ENCODE measurements at places on chromosomes 6 and 20.

GRCh38 chr6:3859878-3860552 lies 10.8 kb downstream of the FAM50B start:
- no peak overlapping the region for H3K27ac ChIP-seq
- no peak overlapping the region for H3K4me3 ChIP-seq
- H3K27me3 ChIP-seq = no peaks in the 10 kb centered on the region
- no peaks in the 10 kb centered on the region for H3K36me3 ChIP-seq
- DNase-seq = no peak

- H3K4me3 ChIP-seq = no peak overlapping the region
- DNase-seq = peak; percentile 67
- peaks cover 39% of the 10 kb centered on the region for H3K4me1 ChIP-seq
These were observed 28.0 kb upstream of the ZNF217 start for GRCh38 chr20:53621482-53622246.

DNA sequence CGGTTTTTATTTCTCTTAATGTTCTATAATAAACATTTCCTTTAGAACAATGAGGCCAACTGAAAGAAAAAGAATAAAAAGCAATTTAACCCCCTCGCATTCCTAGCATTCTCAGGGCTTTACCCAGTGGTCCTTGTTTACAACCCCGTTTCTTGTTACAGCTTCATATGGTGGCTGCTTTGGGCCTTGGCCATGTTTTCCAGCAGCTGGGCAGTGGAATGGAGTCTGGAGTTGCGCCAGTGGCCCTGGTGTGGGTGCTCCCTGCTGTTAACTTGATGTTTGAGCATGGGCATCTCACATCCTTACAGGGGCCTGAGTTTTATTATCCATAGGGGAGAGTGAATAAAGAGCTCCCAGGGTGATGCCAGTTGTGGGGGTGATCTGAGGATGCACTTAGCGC lies 18.8 kb downstream of the EFCAB8 start:
- H3K4me1 ChIP-seq = no peaks in the 10 kb centered on the region
- H3K27ac ChIP-seq = no peak overlapping the region
- no peak overlapping the region for H3K4me3 ChIP-seq
- DNase-seq = no peak

DNA sequence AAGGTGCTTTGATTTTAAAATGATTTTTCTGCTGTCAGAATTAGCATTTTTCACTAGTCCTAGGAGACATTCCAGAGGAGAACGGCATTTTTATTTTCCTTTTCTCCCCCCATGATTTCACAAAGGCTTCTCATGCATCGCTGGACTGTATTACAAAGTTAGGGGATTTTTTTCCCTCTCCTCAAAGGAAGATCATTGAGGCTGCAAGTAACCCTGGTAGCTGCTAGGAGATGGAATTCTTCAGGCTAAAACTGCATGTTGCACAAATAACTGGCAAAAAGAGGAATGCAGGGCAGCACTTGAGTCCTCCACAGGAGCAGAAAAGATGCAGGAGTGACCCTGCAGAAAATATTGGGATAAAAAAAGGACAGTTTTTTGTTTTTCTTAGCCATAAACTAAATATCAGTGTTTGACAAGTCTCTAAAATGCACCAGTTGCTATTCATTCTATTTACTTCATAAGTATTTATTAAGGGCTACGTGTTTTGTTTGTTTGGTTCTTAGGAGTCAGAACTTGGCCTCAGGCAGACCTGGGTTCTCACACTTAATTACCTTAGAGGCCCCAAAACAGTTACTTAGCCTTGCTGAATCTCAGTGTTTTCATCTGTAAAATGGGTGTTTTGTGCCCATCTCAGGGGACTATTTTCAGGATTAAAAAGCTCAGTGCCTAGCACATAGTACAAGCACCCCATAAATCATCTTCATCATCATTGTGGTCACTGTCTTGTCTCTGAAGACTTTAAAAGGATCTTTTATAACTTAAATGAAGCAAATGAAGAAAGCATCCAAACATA lies 144.5 kb upstream of the ID4 start:
- peaks cover 4% of the 10 kb centered on the region for H3K4me1 ChIP-seq
- H3K36me3 ChIP-seq = no peaks in the 10 kb centered on the region
- H3K27me3 ChIP-seq = no peaks in the 10 kb centered on the region
- H3K4me3 ChIP-seq = no peak overlapping the region

GRCh38 chr6:75689576-75689975 lies 59.5 kb upstream of the MYO6 start:
- no peak overlapping the region for H3K27ac ChIP-seq
- H3K4me3 ChIP-seq = no peak overlapping the region

GRCh38 chr6:96110878-96111277 lies 95.1 kb downstream of the FUT9 start:
- no peak overlapping the region for H3K27ac ChIP-seq
- no peak for DNase-seq
- H3K4me1 ChIP-seq = no peaks in the 10 kb centered on the region
- no peak overlapping the region for H3K4me3 ChIP-seq
- no peaks in the 10 kb centered on the region for H3K36me3 ChIP-seq
- no peaks in the 10 kb centered on the region for H3K27me3 ChIP-seq

GRCh38 chr6:133240511-133241085 lies 559 bp upstream of the EYA4 start:
- H3K27me3 ChIP-seq = no peaks in the 10 kb centered on the region
- no peaks in the 10 kb centered on the region for H3K36me3 ChIP-seq

DNA sequence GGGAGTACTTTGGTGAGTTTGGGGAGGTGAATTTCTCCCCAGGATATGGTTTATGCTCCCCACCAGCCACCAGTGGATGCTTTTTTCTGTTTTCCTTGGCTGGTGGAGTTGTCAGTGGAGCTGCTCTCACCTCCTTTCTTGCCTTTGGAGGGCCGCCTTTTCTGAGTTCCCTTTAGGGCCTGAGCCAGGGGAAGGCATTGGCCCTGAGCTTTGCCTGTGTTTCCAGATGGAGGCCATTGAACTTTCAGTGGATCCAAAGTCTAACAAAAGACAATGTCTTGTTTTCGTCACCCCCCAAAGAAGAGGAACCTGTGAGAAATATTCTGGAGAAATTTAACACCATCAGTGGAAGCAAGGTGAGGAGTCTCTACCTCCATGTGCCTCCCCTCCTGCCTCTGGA lies 4.4 kb upstream of the TMEM14A start:
- peaks cover 33% of the 10 kb centered on the region for H3K4me1 ChIP-seq
- H3K27ac ChIP-seq = no peak overlapping the region
- no peak overlapping the region for H3K4me3 ChIP-seq
- no peaks in the 10 kb centered on the region for H3K27me3 ChIP-seq

GRCh38 chr20:905396-905961 lies 10.7 kb downstream of the ANGPT4 start:
- H3K36me3 ChIP-seq = no peaks in the 10 kb centered on the region
- no peak overlapping the region for H3K27ac ChIP-seq
- H3K4me3 ChIP-seq = no peak overlapping the region
- no peaks in the 10 kb centered on the region for H3K4me1 ChIP-seq
- no peaks in the 10 kb centered on the region for H3K27me3 ChIP-seq
- no peak for DNase-seq

DNA sequence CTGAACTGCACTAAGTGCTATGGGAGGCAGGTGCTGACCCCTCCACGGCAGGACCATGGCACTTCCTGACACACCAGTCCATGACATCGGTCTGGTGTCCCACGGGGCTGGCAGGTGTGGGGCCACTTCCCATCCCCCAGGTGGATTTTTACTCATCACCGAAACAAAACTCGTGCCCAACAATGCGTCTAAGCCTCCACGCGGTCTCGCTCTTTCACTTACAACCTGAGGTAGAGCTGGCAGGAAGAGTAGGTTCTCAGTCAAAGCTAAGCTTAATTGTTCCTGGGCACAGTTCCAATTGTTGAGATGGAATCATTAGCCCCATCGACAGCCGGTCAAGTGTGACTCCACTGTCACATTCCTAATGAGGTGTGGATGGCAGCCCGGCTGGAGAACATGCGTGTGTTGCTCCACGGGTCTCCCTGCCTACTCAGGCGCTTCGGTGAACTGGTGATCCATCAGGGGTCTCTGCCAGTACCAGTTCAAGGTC lies 125.7 kb downstream of the SLC23A2 start:
- peak; percentile 18 for DNase-seq
- H3K27me3 ChIP-seq = no peaks in the 10 kb centered on the region
- H3K36me3 ChIP-seq = peaks cover 4% of the 10 kb centered on the region
- H3K4me3 ChIP-seq = no peak overlapping the region
- H3K4me1 ChIP-seq = no peaks in the 10 kb centered on the region
- no peak overlapping the region for H3K27ac ChIP-seq

- no peak overlapping the region for H3K4me3 ChIP-seq
- H3K27ac ChIP-seq = no peak overlapping the region
- H3K27me3 ChIP-seq = no peaks in the 10 kb centered on the region
- no peaks in the 10 kb centered on the region for H3K4me1 ChIP-seq
- DNase-seq = no peak
- no peaks in the 10 kb centered on the region for H3K36me3 ChIP-seq
These were observed 60.4 kb downstream of the SLC22A3 start for GRCh38 chr6:160408528-160408927.

DNA sequence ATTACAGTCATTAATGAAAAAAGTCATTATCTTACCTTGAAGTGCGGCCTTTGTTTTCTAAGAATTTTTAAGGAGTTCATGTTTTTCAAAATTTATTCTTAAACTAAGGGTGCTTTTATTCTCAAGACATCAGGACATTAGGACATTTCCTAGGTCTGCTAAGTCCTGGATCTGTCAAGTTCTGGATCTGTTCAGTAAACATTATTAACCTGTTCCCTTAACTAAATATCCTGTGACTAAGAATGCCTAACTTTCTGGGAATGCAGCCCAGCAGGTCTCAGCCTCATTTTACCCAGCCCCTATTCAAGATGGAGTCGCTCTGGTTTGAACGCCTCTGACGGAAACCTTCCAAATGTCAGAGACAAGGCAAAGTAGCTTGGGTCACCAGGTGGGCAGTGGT lies 302.6 kb downstream of the SYNE1 start:
- no peaks in the 10 kb centered on the region for H3K4me1 ChIP-seq
- H3K4me3 ChIP-seq = no peak overlapping the region
- DNase-seq = no peak

GRCh38 chr20:53917145-53918019 lies 153.0 kb downstream of the BCAS1 start:
- H3K4me3 ChIP-seq = no peak overlapping the region
- DNase-seq = peak; percentile 54
- H3K27me3 ChIP-seq = no peaks in the 10 kb centered on the region
- H3K4me1 ChIP-seq = peaks cover 29% of the 10 kb centered on the region
- peak overlapping the region; percentile 54 for H3K27ac ChIP-seq
